ENCODE measurements at places on chromosomes 16 and 17.

DNA sequence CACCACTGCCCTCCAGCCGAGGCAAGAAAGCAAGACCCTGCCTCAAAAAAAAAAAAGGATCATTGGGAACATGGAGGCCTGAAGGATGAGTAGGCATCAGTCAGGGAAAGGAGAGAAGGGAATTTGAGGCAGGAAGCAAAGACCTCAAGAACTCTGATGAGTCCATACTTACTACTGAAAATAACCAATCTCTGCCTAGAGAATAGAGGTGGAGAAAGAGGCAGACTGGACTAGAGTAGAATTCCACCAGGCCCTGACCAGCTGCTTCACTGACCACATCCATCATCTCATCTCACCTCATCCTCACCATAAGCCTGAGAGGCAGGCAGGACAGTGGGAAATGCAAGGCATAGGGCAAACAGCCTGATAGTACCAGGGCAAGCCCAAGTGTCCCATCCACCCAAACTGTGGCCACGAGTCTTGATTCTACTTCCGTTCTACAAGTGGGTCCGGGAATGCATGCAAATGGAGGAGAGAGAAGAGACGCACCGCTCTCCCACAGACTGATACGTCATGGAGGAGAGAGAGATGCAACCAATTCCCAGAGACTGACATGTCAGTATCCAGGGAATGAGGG is 17.1 kb downstream of the ANKRD11 start:
- no peak for DNase-seq

GRCh38 chr16:29700253-29700987 is 21.4 kb downstream of the QPRT start:
- peak; percentile 80 for DNase-seq

DNA sequence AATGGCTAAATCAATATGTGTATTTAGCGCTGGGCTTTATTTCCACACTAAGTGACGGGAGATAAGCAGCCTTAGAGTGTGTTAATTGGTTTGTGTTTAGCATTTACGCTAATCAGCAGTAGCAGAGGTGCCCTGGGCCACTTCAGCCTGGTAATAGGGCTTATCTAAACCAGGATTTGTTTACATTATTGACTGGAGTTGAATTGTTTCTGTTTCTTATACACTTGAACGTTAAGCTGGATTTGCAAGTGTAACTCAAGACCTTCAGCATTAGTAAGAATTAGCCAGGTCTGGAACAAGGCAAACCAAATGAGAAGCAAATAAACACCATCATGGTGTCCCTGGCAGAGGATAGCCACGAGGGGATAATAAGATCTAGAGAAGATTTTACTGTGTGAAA is 313.6 kb downstream of the HS3ST4 start:
- no peak for DNase-seq

DNA sequence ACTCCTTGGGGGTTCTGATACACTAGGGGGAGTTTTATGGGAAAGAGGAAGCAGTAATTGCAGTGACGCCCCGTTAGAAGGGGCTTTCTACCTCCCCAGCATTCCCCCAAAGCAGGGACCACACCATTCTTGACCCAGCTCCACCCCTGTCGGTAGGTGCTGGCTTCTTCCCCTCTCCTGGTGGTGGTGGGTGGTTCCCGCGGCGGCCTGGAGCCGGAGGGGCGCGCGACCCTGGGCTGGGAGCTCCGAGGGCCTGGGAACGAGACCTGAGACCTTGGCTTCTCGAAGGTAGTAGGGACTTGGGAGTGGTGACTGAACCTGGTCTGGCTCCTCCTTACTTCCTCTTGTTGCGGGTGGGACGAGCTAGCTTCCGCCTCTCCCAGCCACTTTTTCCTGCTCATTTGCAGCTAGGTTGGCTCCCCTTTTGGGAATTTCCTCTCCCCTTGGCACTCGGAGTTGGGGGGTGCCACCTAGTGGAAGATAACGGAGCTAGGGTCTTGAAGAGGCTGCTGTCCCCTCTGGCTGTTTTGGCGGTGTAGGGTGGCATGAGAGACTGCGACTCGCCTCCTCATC is 438 bp downstream of the GRN start:
- DNase-seq: peak; percentile 90

- no peak for DNase-seq
These were observed 201.9 kb upstream of the CDH11 start for GRCh38 chr16:65323655-65324237.

All from B cell (primary cell).